ENCODE measurements at places on chromosomes 16 and 17.

DNA sequence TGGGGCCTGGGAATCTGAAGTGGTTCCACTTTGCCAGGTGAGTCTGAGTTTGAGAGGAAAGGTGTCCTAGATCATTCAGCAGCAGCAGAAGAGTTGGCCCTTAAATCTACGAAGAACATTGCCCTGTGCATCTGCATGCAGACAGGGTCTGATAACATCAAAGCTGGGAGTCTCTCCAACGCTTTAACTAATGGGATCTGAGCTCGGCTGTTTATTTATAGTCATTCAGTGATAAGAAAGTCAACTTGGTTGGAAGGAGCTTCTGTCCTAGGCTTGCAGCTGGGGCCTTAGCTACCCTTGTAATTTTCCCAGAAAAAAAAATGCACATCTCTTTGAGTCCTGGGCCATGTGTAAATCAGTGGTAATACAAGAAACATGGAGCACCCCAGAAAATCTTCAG, 418.0 kb upstream of the HSBP1 start:
- ATAC-seq, result no peak

DNA sequence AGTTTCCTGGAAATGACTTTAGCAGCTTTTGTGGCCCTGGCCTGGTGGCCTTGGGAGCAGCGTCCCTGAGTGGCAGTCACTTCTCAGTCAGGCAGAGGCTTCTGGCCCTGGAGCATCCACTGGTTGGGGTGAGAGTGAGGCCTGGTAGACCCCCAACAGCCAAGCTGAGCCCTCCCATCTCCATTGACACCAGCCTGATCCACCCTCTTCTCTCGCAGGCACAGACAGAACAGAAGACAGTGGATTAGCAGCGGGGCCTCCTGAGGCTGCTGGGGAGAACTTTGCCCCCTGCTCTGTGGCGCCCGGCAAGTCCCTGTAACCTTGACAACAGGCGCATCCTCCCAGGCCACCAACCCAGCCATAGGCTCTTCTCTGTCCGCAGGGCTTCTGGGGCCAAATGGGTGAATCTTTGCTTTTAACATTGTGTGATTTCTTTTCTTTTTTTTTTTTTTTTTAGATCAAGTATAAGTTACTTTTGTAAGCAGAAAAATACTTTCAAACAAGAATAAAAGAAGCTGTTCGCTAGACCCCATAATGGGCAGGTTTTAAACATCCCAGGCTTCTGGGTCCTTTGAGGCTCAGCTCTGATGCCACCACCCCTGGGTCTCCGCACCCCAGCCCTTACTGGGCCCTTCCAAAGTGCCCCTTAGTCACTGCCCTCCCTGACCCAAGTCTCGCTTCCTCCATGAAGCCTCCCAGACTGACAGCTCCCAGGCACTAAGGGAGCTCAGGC, 12.7 kb upstream of the FLYWCH1 start:
- ATAC-seq, result peak; percentile 25

DNA sequence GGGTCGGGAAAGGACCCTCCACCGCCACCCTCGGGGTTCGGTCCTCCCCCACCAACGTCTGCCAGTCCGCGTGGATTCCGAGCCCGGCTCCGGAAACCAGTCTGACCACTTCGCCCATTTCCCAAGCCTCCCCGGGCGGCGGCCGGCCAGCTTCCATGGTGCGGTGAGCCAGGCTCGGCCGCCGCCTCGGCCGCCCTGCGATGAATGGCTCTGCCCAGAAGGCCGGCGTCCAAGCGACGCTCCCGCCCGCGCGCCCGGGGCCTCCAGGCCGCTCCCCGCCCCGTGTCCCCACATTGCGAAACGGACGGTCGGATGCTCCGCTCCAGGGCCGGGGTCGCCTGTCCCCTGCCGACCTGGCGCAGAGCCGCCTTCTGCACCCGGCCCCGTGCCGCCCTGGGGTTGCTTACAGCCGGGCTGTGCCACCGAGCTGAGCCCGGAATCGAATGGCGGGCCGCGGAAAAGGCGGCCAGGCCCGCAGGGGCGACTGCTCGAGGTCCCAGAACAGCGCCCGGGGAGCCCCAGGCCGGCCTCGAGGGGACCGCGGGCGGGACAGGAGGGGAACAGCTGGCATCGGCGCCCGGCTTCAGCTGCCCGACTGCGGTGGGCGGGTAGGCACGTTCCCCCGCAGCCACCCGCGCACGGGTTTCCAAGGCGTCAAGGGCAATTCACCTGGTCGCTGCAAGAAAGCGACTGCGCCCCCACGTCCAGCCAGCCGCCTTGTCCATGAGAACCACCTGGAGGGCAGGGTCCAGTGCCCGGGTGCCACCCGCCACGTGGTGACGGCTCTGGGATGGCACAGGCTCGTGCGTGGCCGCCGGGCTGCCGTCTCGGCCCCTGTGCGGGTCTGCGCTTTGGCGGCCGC, 18.3 kb upstream of the CBX8 start:
- ATAC-seq, result peak; percentile 57

- ATAC-seq, result no peak
These were observed 21.1 kb upstream of the ZNF629 start for GRCh38 chr16:30808146-30808545.

DNA sequence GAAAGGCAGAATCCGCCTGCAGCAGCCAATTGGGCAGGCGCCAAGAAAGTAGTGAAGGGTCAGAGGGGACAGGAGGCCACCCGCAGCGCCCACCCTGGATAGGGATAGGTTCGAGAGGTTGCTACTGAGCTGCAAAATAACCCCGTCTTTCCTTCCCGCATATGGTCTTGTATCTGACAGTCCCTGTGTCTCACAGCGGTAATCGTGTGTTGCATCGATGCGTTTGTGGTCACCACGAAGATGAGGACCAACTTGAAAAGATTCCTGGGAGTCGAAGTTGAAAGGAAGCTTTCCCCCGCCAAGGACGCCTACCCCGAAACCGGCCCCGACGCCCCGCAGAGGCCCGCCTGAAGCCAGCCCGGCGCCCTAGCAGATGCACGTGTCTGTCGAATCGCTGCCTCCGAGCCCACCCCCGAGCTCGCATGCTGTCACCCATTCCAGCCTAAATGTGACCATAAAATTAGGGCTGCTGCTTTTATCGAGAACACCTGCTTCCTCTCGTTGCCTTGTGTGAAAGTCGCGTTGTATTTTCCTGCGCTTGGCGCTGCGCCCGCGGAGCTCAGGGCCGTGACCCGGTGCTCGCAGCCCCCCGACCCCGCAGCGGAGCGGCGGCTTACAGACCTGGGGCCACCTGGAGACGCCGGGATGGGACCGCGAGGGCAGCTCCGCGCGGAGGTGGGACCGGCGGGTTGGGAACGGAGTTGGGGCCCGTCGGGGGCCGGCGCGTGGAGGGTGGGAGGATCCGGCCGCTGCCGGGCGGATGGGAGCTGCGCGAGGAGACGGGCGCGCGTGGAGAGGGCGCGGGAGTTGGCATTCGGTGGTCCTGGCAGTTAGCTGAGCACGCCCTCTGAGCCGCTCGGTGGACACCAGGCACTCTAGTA, at the start of gene CMTM2:
Gene CMTM2, plus strand, starts transcription at position 813 of the 881 bp plus-strand sequence. CDS start 145 bp downstream, outside the sequence.
- no peak for ATAC-seq

GRCh38 chr16:78684655-78685375, 585.4 kb downstream of the WWOX start:
- ATAC-seq, result peak; percentile 82

DNA sequence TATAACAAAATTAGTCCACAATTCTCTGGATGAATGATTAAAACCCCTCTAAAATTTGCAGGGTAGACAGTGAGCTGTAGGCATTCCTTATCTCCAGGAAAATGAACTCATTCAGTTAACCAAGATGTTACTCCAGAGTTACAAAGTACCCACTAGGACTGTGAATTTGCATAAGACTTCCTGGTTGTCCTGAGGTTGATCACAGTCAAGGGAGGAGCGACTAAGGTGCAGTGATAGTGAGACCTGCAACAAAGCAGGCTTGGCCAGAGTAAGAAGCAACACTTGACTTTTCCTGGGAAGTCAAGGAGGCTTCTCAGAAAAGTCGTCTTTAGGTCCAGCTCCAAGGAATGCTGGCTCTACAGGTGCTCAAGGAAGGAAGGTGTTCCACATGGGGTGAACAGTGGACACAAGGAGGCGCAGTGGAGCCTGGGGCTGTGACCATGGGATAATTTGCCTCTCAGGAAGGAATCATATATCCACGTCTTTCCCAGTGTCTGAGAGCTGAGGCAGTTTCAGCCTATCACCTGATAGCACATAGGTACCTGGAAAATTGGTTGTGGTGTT, 821.1 kb upstream of the EEF2KMT start:
- ATAC-seq, result no peak

- ATAC-seq, result no peak
These were observed 90.1 kb upstream of the KCNJ18 start for GRCh38 chr17:21602176-21602575.

- peak; percentile 2 for ATAC-seq
These were observed 13.5 kb downstream of the SPATA32 start for GRCh38 chr17:45248132-45248957.

- no peak for ATAC-seq
These were observed 8.6 kb upstream of the PECAM1 start for GRCh38 chr17:64399071-64399766.

- ATAC-seq, result no peak
These were observed 12.7 kb upstream of the HASPIN start for GRCh38 chr17:3710951-3711383.

DNA sequence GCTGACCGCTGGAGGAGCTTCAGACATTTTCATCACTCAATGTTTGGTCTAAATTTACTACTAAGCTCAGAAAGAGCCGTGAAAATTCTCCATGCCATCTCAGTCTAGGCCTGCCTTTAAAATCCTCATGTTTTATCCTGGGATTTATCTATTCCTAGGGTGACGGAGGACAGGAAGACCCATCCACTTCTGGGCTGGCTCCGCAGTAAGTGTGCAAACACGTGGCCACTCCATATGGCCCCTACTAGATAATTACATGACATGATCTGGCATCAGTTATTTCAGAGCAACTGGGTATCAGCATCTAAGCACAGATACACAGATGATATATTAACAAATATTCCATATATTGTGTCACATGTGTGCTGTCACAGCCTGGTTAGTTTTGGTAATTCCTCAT, 77.8 kb upstream of the HS3ST4 start:
- no peak for ATAC-seq

DNA sequence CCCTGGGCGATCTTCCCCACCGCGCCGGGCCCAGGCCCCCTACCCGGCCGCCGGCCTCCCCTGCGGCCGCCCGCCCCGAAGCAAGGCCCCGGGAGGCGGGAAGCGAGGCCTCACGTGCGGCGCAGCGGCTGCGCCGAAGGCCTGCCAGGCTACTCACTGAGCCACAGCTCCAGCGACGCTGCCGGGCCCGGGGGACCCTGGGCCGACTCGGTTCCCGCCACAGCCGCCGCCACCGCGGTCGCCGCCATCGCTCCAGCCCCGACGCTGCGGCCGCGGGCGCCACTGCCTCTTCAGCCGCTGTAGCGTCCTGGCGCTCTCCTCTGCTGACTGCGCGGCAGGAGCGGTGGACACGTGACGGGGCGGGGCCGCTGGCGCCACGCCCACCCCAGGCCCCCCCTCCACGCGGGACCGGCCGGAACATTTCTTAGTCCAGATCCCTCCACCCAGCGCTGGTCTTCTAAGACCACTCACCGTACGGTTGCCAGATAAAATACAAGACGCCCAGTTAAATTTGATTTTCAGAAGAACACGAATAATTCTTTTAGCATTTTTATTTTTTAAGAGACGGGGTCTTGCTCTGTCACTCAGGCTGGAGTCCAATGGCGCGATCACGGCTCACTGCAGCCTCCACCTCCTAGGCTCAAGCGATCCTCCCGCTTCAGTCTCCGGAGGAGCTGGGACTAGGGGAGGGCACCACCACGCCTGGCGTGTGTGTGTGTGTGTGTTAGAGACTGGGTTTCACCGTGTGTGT, at the start of gene GGA2:
Gene GGA2, minus strand, starts transcription at position 331 of the 751 bp plus-strand sequence. Its CDS starts 83 bp downstream, at position 248.
- ATAC-seq, result peak; percentile 92

DNA sequence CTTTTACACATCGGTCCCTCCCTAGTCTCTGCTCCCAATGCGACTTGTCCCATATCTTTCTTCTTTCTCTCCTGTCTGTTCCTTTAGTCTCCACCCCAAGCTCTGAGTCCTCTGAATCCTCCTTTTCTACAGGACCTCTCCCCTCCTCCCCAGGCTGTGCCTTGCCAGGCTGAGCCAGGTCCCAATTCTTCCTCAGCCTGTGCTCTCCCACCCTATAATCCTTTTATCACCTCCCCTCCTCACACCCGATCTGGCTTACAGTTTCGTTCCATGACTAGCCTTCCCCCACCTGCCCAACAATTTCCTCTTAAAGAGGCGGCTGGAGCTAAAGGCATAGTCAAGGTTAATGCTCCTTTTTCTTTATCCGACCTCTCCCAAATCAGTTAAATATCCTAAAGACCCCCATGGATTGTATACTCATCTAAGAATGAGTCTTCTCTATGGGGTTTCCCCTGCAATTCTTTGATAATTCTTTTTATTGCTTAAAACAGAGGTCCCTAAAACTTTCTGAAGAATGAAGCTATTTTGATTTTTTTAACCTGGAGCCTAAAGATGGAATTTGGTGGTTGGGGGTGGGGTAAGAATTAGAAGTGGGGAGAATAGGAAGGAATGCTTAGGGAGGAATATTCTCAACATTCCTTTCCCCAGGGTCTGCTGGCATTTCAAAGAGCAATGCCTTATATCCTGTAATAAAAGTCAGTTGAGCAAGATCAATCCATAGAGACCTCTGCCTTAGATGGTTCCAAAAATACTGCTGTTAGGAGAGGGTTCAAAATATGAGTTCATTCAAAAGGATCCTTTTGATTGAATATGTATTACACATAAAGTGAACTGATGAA, 102.8 kb downstream of the MYO1D start:
- ATAC-seq, result no peak

DNA sequence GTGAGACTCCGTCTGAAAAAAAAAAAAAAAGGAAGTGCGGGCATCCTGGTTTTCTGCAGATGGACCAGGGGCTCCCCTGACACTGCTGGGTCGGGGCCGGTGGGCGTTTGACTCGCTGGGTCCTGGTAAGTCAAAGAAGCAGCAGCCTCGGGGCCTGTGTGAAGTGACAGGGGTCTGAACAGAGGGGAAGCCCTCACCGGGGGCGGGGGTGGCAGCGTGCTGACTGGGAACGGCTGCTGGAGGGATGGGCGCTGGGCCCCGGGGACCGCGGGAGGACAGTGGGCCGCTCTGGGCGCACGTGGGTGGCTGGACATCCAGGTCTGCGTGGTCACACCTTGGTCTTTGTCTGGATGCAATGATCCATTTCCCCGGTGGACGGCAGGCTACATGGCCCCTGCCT, 8.2 kb downstream of the GALNS start:
- ATAC-seq, result no peak

DNA sequence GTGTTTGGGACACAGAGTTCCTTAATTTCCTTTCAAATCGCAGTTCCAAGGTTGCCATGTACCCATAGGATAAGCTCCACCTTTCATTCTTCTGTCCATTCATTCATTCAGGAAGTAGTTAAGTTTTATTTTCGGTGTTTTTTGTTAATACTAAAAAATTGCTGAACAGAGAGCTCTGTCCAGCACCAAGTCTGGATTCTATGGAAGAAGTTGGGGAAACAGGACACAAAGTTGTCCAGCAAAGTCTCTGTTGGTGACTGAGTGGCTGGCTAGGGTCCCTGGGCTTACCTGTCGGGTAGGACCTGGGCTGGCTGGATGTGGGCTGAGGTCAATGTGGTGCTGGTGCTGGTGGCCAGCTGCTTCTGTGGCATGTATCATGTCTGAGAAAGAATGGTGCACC, 17.6 kb upstream of the CCL2 start:
- no peak for ATAC-seq

GRCh38 chr17:38731526-38732294, 1.6 kb downstream of the CISD3 start:
- no peak for ATAC-seq
